CD4-positive, alpha-beta T cell (primary cell): ENCODE measurements at places on chromosomes 6 and 20. TPM values are rescaled to one million over a fixed set of nuclear protein-coding genes. Genes with fewer than 3 reads are reported as not detected.

ABHD16A gene
- 52.3 TPM for total RNA-seq

DEFB132 gene
- not detected for total RNA-seq

PABPC1L gene
- total RNA-seq = 27.5 TPM

CASS4 gene
- total RNA-seq = 39.8 TPM

FAM162B gene
- not detected for total RNA-seq

SIM1 gene
- not detected for total RNA-seq

KIF13A gene
- 0.91 TPM for total RNA-seq

WFDC10B gene
- total RNA-seq = not detected

PAX1 gene
- total RNA-seq = not detected

CD24 gene
- total RNA-seq = not detected

SMLR1 gene
- not detected for total RNA-seq

PTGIS gene
- total RNA-seq = not detected

SLC22A2 gene
- not detected for total RNA-seq

ZC2HC1B gene
- total RNA-seq = not detected

KCNK17 gene
- not detected for total RNA-seq

TMC2 gene
- not detected for total RNA-seq

MLIP gene
- not detected for total RNA-seq

PSORS1C2 gene
- total RNA-seq = not detected

SPATA25 gene
- total RNA-seq = 0.49 TPM

PPP1R16B gene
- 87.6 TPM for total RNA-seq

ARMH2 gene
- not detected for total RNA-seq

LBP gene
- not detected for total RNA-seq

ELOVL4 gene
- 1.0 TPM for total RNA-seq

SERPINB6 gene
- total RNA-seq = 11.0 TPM

BCAS4 gene
- total RNA-seq = 19.0 TPM

TENT5A gene
- total RNA-seq = 6.7 TPM

DDO gene
- total RNA-seq = not detected

PLAGL2 gene
- total RNA-seq = 15.6 TPM

TMEM217 gene
- 0.41 TPM for total RNA-seq

KCNK16 gene
- not detected for total RNA-seq
